ENCODE measurements at places on chromosomes 2 and 18.

DNA sequence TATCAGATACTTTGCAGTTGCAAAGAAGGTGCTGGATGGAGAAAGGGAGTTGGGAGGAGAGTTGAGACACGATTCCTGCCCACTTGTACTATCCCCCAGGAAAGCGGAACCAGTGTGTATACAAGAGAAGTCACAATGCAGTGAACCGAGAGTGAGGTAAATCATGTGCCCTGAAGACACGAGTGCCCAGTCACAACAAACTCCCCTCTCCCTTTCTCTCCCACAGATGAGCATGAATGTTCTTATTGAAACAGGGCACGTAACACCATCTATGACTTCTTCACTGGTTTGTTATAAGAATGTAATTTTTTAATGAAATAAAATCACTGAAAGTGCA is 155.7 kb downstream of the IRS1 start:
- DNase-seq, result no peak

GRCh38 chr2:163364736-163365135 is 371.1 kb downstream of the FIGN start:
- no peak for DNase-seq

GRCh38 chr18:73552171-73552570 is 595.5 kb downstream of the FBXO15 start:
- no peak for DNase-seq

- no peak for DNase-seq
These were observed 87.4 kb downstream of the NCKAP5 start for GRCh38 chr2:133480707-133481429.

- no peak for DNase-seq
These were observed 168.5 kb downstream of the DPP4 start for GRCh38 chr2:161905389-161906046.

- no peak for DNase-seq
These were observed 35.9 kb upstream of the SP3 start for GRCh38 chr2:174001107-174001506.

- DNase-seq, result no peak
These were observed 523.5 kb upstream of the ZEB2 start for GRCh38 chr2:145043399-145043834.

Data from T follicular helper cell (primary cell).